ELF-1 (cell line): ENCODE measurements at places on chromosomes 13 and 19.

DNA sequence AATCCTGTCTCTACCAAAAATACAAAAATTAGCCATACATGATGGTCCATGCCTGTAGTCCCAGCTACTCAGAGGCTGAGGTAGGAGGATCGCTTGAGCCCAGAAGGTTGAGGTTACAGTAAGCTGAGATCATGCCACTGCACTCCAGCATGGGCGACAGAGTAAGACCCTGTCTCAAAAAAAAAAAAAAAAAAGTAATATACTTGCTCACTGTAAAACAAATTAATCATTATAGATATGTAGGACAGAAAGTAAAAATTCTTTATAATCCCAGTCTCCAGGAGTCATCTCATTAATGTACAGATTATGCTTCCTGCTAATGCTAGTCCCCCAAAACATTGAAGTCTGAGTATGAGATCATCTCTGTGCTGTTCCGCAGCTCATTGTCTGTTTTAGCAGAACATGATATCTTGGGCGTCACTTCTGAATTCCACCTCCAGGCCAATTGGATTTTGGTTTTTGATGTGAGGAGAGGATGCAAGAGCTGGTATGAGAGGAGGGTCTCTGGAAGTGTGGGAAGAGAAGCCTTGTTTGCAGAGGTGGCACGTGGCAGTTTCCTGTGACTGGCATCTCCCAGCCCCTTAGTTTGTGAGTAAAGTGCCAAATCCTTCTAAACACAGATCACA lies 75.4 kb upstream of the NPAS1 start:
- no peak for DNase-seq

DNA sequence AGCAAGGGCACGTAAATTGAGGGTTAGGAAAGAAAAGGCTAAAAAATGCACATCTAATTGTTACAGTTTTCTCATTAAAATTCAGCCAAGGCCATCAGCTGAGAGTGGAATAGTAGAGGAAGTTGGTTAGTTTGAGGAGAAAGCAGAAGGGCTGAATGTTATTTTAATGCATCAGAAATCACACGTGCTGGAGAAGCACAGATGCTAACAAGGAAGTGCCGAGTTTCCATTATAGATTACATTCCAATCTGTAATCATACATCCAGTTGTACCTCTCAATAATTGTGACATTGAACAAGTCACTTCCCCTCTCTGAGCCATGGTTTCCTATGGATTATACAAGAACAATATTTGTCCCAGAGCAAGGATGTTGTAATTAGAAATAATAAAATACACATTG lies 25.1 kb downstream of the FPR3 start:
- no peak for DNase-seq

GRCh38 chr13:111230385-111230930 lies 90.0 kb upstream of the TEX29 start:
- DNase-seq: no peak

DNA sequence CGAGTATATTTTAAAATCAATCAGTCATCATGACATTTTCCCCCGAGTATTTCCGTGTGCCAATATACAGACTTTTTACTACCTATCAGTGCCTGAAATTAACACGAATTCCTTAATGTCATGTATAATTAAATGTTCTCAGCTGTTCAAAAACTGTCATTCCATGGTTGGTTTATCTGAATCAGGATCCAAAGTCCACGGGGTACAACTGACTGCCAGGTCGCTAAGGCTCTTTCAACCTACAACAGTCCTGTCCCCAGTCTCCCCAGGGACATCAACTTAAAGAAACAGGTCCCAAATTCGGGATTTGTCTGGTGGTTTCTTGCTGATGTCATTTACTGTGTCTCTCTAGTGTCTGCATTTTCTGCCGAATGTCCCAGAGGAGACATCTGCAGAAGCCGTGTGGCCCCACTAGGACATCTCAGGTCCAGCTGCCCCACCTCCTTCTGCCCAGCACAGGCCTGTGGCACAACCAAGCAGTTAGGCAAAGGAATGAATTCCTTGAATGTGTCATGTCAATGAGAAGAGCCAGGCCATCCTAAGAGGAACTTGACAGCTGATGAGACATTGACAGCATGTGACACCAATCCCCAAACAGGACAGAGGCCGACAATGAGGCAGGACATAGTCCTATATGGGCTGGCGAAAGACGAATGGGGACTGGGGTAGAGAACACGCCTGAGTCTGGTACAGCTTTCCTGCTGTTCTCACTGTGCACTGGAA lies 109.5 kb downstream of the STK24 start:
- no peak for DNase-seq

GRCh38 chr13:66821551-66821950 lies 408.6 kb downstream of the PCDH9 start:
- DNase-seq: no peak

DNA sequence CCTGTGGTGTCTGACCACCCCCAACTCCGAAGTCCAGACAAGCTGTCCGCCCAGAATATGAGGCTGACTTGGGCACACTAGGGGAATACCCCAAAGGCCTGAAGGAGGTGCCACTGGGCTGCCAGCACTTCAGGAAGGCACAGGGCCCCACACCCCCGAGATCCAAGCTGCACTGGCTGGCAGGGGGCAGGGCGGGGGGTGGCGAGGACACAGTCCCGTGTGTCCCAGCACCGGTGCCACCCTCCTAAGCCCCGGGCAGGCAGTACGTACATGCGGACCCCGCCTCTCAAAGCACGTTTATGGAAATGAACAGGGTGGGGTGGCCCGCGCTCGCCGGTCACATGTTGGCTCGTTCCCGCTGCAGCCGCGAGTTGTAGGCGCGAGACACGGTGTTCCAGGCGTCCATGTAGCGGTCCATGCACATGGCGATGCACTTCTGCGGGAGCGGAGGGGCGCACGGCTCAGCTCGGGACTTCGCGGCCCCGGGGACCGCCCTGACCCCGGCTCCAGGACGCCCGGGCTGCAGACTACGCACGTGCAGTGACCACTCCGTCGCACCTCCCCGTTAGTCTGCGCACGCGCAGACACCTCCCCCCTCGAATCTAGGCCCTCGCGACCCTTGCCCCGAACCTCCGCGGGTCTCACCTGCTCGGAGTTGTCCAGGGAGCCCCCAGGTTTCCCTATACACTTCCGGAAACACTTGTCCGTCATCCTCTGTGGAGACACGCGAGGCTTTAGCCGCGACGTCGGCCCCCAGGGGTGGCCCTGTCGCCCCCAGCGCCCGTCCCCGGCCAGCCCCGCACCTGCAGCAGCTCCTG lies 566 bp downstream of the TIMM13 start:
- DNase-seq: peak; percentile 80

- DNase-seq: no peak
These were observed 1500.4 kb upstream of the MIR17HG start for GRCh38 chr13:89846926-89847585.

- DNase-seq: no peak
These were observed 3.0 kb upstream of the ZNF878 start for GRCh38 chr19:12055784-12056183.

- DNase-seq: no peak
These were observed 53.8 kb downstream of the DPY19L3 start for GRCh38 chr19:32459204-32459865.

GRCh38 chr19:16698914-16699313 lies 20.7 kb upstream of the NWD1 start:
- no peak for DNase-seq

DNA sequence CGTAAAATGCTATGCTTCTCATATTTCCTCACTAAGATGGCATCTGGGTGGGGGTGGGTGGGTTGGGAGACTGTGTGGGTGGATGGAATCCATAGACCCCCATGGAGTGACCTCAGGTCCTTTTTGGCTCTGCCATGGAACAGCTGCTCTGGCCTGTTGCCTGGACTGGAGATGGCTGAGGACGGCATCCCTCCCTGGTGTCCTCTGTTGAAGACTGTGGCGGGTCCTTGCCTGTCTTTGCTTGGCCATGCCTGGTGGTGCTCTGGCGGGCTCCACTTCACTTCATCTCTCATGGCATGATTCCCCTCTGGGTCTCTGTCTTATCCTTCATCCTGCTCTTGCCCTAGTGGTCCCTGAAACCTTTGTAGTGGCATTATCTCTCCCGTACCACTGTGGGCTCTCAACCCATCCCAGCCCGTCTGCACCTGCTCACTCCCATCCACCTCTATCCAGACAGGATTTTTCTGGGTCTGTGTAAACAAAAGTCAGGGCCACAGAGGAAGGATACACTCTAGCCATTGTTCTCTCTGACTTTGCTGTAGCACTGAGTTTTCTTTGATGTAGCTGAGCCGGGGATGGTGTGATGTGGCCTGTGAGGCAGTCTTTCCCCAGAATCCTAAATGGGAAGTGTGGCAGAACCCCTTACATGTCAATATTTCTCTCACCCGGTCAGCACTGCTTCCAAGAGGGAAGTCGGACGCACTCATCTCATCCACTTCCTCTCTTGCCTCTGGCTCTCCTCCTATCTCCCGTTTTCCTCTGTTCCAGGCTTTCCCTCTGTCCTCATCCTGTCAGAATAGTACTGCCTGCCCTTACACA lies 36.1 kb downstream of the WDFY2 start:
- no peak for DNase-seq

DNA sequence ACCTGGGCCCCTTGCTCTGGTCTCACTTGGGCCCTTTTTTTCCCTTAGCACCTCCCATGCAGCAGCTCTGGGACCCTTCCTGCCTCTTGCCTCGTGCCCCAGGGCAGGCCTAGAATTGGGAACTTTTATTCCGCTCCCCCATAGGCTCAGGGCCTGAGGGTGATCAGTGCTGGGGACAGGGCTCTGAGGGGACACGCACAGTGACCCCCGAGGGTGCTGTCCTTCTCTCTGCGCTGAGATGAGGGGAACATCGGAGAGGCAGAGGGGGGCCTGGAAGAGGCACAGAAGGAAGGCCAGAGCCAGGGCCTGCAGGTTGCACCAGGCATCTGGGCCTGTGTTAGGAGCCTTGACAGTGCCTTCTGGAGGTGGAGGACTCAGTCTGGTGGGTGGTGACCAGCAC lies 10.8 kb downstream of the EPN1 start:
- DNase-seq: no peak

GRCh38 chr13:48318821-48319511 lies 15.4 kb downstream of the RB1 start:
- DNase-seq: peak; percentile 4

DNA sequence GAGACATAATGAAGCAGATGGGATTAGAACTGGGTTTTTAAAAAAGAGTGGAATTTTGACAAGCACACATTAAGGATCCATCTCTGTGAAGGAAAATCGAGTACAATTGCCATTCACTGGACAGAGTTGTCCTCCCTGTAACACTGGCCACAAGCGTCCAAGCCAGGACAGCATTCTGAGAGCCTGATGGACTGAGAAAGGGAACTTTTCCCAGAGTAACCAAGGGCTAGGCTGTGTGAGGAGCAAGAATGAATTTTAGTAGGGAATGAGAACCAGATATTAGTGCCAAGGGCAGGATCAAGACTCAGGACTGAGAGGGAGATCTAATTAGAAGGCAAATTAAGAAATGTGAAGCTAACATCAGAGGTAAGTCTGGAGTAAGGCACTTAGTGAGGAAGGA lies 73.1 kb downstream of the DCLK1 start:
- DNase-seq: no peak

GRCh38 chr13:59746291-59746962 lies 417.3 kb downstream of the DIAPH3 start:
- DNase-seq: no peak

- DNase-seq: peak; percentile 90
These were observed 45.7 kb upstream of the ZNF730 start for GRCh38 chr19:23071147-23071511.

DNA sequence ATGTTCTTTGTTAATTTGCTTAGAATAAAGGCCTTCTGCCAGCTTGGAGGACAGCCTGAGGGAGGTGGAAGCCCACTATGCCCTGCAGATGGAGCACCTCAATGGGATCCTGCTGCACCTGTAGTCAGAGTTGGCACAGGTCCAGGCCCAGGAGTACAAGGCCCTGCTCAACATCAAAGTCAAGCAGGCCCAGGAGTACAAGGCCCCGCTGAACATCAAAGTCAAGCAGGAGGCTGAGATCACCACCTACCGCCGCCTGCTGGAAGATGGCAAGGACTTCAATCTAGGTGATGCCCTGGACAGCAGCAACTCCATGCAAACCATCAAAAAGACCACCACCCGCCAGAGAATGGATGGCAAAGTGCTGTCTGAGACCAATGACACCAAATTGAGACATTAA lies 41.7 kb downstream of the ZNF85 start:
- DNase-seq: peak; percentile 14

- DNase-seq: no peak
These were observed 19.4 kb downstream of the ZNF816 start for GRCh38 chr19:52943134-52943883.

GRCh38 chr13:97130190-97130589 lies 91.9 kb upstream of the MBNL2 start:
- DNase-seq: no peak

GRCh38 chr13:49827891-49828290 lies 35.4 kb upstream of the KPNA3 start:
- no peak for DNase-seq

GRCh38 chr19:48325265-48325910 lies at the start of gene EMP3:
TSS of gene EMP3 (plus strand) at chr19:48325552. CDS start at chr19:48326845, 1,293 bp downstream.
- DNase-seq: peak; percentile 86

DNA sequence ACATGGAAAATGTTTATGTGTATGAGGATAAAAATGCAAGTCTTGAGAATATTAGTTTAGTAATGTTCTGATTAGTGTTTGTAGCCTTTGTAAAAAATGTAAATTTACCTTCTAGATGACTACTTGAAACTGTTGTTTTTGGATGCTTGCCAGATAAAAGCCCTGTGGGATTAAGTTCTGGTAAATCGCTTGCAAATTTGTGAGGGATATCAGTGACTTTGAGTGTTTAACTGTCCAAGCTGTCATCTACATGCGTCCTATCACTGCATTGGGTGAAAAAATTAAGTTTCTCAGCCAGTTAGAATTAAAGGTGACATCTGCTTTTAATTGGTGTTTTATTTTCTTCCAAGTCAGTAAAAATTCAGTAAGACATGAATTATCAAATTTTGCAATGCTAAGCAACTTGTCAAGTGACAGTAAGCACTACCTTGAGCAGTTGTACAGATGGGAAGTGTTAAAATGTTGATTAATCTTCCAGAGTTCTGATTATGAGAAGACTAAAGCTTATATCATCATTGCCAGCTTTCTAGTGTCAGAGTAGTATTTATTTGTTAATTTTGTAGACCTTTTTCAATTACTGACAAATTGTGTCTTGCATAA lies 88.0 kb downstream of the PCCA start:
- no peak for DNase-seq

DNA sequence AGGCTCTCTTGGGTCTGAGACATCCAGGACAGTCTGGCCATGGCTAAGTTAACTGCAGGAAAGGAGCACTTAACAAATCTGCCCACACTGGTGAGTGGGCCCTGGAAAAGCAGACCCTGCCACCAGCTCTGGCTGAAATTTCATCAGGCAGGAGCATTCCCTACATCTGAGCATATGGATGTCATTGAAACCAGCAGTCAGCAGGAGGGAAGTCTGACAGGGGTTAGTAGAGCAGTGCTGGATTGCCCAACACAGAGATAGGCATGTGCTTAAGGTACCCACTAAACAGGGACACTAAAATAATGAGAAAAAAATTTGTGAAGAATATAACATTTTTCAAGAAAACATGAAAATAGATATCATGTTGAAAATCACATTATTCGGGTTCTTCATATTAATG lies 13.6 kb upstream of the ACOD1 start:
- no peak for DNase-seq
